Stimulated activated CD4-positive, alpha-beta T cell treated with anti-CD3 and anti-CD28 coated beads, Interleukin-1b, Interleukin-23, amount 100 ng/mL, for 24 hours (primary cell): ENCODE measurements at places on chromosomes 3 and 15.

- no peak for DNase-seq
These were observed 34.6 kb downstream of the SH3BP5 start for GRCh38 chr3:15297608-15298350.

DNA sequence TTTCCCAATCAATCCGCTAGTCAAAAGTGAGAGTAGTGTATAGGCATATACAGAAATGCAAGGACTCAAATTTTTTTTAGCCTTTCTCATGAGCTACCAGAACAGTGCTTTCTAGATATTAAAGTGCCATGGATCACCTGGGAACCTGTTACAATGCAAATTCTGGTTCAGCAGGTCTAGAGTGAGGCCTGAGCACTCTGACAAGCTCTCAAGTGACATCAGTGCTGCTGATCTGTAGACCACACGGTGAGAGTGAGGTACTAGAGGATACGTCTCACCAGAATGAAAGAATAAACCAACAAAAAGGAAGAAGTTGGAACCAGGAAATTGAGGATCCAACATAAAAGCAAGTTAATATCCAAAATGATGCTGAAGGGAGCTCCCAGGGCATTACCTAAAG, 16.0 kb upstream of the PLA2G4D start:
- DNase-seq = no peak

DNA sequence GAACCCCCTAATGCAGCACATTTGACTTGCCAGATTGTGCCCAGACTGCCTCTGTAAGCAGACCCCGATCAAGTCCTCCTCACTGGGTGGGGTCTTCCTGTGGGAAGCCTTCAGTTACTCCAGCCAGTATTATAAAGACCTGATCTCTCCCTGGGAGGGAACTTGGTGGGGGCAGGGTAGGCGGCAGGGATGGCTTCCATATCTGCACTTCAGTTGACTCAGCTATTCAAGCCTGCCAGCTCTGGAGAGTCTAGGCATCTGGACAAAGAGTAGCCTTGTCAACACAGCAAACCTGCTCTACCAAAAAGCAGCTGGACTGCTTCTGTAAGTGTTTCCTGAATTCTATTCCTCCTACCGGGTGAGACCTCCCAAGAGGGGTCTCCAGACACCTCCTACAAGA, 21.0 kb upstream of the SLC25A38 start:
- DNase-seq = no peak

- no peak for DNase-seq
These were observed 1078.5 kb downstream of the TUSC7 start for GRCh38 chr3:117788061-117788460.

GRCh38 chr3:107817076-107817475, 273.8 kb downstream of the CD47 start:
- DNase-seq = no peak

DNA sequence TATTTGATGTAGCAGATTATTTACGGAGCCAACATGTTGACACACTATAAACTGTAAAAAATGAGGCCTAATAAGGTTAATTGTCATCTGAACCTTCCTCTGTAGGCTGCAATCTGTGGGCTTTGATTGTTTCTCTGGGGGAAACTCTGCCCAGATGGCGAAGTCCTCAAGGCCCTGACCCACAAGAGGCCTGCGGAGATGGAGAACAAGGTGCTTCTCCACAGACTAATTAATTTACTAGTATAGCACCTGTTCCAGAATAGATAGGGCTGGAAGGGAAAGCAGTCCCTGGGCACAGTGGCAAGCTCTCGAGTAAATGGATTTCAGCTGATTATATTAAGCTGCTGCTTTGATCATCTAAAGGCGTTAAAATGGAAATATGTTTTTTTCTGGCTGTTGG, 338.8 kb upstream of the DNAJC19 start:
- no peak for DNase-seq

GRCh38 chr15:77563623-77564156, 69.0 kb downstream of the LINGO1 start:
- DNase-seq = no peak

GRCh38 chr3:167091226-167091625, 288.9 kb downstream of the ZBBX start:
- DNase-seq = no peak

DNA sequence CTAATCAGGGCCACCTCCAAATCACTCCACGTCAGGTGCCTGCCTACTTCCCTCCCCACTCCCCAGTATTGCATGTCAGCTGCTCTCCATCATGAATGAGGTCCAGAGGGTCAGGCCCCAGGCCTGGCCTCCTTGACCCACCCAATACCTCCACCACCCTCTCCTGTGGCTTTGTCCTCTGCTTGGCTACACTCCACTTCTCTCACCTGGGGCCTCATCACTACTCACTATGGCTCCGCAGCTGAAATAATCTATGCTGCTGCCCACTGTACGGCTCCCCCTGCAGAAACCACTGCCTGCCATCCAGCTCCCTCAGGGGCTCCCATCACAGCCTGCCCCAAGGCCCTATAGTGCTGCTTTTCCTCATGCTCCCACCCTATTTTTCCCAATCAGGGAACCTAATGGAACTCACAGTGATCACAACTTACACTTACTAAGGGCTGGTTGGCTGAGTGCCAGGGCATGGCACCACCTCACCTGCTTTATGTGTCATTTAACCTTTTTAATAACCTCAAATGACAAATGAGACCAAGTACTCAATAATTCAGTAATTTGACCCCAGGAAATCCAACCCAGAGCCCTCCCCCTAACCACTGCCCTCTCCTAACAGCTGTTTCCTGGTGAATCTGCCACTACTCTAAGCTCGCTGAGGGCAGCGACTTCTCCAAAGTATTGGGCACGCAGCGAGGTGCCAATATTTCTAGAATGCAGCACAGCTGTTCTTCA, 2.3 kb downstream of the GORASP1 start:
- no peak for DNase-seq

DNA sequence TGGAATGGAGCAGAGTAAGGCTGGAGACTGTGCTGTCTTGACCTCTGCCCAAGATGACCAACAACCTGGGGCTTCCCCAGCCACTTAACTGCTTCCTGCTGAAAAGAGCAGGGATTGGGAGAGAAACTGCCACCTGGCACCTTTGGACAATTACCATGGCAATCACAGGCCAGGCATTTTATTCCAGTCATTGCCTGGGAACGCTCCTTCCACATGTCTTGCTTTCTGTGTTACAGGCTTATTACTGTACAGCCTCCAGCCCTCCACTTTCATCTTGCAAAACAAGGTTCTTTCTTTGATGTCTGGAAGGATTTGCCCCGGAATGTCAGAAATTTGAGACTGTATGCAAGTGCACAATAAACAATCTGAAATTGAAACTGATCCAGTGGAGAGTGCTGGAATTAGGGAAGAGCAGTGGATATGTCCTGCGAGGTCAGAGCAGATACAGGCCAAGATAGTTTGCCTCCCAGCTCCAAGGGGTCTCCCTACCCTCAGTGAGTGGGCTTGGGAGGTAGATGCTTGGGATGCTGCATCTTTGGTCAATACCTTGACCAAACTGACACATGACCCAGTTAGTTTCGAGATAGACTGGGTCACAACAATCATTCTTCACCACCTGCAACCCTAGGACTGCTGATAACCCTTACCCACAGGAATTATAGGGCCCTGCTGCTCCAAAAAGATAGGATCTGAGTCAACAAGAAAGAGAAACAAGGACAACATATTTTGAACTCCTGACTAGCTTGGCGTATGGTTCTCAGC, 2.7 kb downstream of the PPP1R14D start:
- DNase-seq = no peak

GRCh38 chr3:150345021-150345538, 63.0 kb upstream of the TSC22D2 start:
- DNase-seq = no peak
